Activated CD4-positive, alpha-beta T cell treated with anti-CD3 and anti-CD28 coated beads, Interleukin-2, amount 50 U/mL, for 4 hours (primary cell): ENCODE measurements at places on chromosomes 2 and 18.
A peak's percentile ranks its signal among the peaks of the same experiment; 100 is the strongest.

- DNase-seq: no peak
Observed at GRCh38 chr2:10620481-10620880, 69.3 kb downstream of the NOL10 start.

GRCh38 chr2:189527041-189527750 lies 53.4 kb downstream of the SLC40A1 start:
- no peak for DNase-seq

GRCh38 chr2:219661955-219662395 lies 34.5 kb downstream of the SLC4A3 start:
- no peak for DNase-seq

DNA sequence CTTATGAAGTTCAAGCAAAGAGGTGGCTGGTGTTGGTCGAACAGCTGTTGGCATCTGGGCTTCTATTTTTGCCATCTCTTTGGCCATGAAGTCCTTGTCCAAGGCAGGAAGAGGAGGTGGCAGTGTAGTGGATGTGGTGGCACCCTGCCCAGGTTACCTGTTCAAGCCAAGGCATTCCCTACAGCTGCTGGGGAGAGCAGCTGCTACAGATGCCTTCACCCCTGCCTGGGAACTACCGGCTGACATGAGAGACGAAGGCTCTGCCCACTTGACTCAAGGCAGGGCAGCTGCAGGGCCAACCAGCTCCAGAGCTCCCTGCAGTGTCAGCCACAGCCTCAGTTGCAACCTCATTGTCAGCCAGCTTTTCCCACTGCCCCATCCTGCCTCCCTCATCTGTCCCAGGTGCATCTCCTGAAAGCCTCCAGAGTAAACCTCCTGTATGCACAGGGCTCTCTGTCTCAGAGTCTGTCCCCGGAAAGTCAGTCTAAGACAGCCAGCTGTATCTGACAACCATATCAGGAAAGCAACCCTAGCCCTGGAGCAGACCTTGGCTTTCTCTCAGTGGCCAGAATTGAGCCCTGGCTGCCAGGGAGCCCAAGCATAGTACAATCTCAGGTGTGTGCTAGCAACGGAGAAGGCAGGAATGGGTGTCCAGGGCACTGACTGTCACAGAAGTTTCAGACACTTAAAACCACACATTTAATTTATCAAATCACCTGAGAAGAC lies 115.9 kb downstream of the RPIA start:
- DNase-seq: no peak

GRCh38 chr2:238305965-238306671 lies 14.2 kb upstream of the TRAF3IP1 start:
- DNase-seq: no peak

GRCh38 chr2:3316456-3317276 lies 61.0 kb downstream of the EIPR1 start:
- DNase-seq: no peak

DNA sequence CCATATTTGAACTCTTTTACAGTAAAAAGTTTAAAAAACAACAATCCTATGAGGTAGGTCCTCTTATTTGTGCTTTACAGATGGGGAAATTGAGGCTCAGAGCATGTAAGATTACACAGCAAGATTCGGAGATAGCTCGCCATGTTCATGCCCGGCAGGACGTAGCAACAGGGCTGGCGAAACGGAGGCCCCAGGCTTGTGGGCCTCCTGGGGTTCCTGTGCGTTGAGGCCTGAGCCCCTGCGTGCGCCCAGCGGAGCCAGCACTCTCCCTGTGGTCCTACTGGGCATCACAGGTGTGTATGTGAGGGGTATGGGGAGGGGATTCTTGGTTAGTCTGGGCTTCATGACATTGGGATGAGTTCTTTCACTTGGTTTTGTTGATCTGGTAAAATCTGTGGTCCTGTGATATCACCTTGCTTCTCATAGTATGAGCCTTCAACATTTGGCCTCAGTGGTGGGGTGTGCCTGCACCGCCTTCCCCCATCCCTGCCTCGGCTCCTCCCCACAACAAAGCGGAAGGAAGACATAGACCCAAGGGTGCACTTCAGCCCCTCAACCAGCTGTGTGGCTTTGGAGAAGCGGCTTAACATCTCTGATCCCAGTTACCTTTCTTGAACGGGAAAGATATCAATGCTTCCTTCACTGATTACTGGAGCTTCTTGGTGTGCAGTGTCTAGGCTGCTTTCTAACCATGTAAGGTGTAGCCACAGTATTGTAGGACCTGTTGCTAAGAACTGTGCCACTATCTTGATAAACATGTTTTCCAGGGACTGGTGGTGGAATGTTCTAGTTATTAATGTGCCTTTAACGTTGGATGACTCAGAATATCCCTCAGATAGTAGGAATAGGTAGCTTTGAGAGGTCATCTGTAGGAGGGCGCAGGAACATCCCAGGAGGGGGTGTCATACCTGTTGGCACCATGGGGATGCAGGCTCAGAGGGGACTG lies 37.2 kb downstream of the HPCAL1 start:
- DNase-seq: no peak

DNA sequence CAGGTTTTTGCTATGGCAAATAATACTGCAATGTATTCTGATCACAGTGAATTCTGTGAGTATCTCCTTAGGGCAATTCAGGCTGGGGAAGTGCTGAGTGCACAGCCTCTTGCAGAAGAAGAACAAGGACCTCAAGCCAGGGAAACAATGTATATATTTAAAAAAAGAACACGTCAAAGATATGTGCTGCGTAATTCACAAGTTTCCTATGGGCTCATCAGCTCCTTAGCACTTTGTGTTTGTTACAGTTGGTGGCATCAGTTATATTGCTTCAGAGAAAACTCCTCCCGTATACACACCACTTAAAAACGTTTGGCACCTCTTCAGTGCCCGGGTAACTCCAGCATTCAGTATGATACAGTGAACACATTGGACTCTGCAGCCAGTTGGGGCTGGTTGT lies 16.5 kb upstream of the MARCO start:
- DNase-seq: no peak

GRCh38 chr2:147495734-147496133 lies 349.1 kb upstream of the ACVR2A start:
- DNase-seq: no peak

GRCh38 chr2:160050147-160050546 lies 12.3 kb downstream of the PLA2R1 start:
- no peak for DNase-seq

DNA sequence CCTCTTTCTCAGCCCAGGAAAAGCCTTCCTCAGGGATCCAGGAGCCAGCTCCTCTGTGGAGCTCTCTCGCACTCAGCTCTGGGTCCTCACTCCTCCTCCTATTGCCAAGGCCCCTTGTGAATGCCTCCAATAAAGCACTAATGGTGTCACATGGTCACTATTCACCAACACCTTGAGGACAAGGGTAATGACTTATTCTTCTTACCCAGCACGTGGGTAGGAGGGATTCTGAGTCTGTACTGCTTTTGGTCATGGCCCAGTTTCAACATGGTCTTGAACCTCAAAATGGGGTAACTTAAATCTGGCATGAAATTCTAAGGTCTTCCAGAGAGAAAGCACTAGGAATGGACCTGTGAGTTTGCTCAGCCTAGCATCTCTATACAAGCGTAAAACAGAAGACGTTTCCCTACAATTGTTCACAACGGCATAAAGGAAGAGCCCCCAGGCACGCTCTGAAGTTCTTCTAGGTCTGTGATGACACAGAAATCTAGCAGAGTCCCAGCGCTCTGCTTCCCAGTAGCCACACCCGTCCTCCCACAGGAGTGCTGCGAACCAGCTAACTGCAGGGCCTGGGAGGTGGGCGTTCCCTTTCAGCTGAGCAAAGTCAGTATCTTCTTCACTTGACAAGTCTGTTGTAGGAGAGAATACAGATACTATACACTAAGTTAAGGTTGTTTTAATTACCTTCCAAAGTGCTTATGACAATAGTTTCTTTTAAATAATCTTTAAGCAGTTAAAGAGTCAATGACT lies 14.6 kb upstream of the KIDINS220 start:
- no peak for DNase-seq

GRCh38 chr2:129011466-129012061 lies 692.9 kb upstream of the HS6ST1 start:
- DNase-seq: no peak

- DNase-seq: no peak
Observed at GRCh38 chr2:223396993-223397392, 205.2 kb downstream of the SCG2 start.

- DNase-seq: no peak
Observed at GRCh38 chr2:239181074-239181902, 219.5 kb downstream of the HDAC4 start.

DNA sequence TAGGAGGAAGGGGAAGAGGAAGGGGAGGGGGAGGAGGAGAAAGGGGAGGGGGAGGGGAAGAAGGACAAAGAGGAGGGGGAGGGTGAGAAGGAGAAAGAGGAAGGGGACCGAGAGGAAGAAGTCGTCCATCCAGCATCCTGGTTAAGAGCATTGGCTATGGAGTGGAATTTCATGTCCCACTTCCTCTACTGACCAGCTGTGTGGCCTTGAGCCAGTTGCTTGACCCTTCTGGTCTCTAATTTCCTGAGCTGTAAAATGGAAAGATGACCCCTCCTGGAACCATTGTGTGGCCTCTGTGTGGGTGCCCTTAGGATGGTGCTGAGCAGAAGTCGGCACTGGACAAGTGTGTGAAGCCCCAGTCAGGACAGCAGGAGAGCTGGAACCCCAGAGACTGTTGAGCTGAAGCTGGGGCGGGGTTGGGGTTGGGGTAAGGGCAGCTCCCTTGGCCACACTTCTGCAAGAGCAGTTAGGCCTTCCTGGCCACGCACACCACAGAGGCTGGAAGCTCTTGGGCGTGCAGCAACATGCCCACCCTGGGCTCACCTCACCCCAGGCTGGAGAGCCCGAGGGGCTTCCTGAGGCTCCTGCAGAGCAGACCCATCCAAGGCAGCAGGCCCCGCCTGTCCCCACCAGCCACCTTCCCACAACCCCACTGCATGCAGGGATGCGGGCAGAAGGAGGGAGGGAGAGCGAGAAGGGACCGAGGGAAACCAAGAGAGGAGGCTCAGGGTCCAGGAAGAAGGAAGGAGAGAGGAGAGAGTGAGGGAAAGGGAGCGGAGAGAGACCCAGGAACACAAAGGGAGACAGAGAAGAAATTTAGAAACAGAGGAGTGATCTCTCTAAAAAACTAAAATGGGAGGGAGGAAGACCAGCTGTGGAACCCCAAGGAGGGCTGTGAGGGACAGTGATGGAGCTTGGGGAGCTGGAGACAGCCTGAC lies 16.2 kb downstream of the ADRA2B start:
- DNase-seq: no peak

GRCh38 chr2:202187570-202187969 lies 50.8 kb downstream of the SUMO1 start:
- DNase-seq: no peak

GRCh38 chr2:57278451-57278850 lies 768.2 kb upstream of the VRK2 start:
- no peak for DNase-seq

- peak; percentile 65 for DNase-seq
Observed at GRCh38 chr2:172437419-172438341, 10.3 kb downstream of the ITGA6 start.

- no peak for DNase-seq
Observed at GRCh38 chr2:240298117-240298790, 137.2 kb upstream of the GPC1 start.

- DNase-seq: peak; percentile 20
Observed at GRCh38 chr2:43059183-43059897, 167.1 kb downstream of the ZFP36L2 start.

GRCh38 chr2:80141007-80141726 lies 163.4 kb downstream of the LRRTM1 start:
- no peak for DNase-seq

DNA sequence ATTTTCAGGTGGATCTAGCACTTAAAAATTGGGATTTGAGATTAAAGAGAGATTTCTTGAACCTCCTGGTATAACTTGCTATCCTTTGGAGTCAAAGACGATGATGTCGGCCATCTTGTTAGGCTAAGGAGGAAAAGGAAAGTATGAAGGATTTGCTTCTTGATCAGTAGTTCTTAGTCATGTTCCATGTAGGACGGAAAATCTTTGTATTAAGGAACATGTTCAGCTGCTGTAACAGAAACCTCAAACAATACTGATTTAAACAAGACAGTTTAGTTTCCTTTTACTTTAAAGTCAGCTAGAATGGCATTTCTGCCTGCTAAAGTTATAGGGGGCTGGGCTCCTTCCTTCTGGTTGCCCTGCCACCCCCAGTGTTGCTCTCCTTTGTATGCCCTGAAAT lies 56.4 kb upstream of the MGAT5 start:
- no peak for DNase-seq

DNA sequence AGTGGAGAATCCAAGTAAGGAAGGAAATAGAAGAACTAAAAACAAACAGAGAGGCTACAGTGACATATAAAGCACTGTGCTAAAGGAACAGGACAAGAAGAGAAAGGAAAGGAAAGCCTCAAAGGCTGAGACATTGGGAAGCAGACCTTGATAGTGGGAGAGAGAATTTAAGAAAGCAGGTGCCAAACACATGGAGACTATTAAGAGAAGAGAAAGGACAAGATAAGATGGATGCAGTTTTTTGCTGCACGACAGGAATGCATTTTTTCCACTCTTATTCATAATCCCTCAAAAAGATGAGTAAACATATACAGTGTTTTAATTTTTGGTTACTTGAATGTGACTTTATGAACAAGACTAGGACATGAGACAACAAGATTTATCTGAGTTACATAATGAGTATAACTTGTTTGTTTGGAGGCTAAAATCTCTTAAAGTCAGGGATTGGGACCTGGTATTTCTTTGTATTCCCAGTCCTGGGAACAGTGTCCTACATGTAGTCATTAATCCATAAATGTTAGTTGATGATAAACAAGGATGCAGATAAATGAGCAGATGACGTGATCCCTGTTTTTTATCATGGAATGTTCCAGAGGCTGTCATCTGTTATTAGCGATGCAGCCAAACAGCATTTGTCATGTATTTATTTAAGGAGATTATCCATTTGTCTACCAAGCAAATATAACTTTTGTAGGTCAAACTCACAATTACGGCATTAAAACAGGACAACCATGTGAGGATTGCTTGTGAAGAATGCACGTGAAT lies 141.7 kb downstream of the DNER start:
- no peak for DNase-seq

- peak; percentile 80 for DNase-seq
Observed at GRCh38 chr2:191555092-191555742, 122.7 kb upstream of the NABP1 start.

DNA sequence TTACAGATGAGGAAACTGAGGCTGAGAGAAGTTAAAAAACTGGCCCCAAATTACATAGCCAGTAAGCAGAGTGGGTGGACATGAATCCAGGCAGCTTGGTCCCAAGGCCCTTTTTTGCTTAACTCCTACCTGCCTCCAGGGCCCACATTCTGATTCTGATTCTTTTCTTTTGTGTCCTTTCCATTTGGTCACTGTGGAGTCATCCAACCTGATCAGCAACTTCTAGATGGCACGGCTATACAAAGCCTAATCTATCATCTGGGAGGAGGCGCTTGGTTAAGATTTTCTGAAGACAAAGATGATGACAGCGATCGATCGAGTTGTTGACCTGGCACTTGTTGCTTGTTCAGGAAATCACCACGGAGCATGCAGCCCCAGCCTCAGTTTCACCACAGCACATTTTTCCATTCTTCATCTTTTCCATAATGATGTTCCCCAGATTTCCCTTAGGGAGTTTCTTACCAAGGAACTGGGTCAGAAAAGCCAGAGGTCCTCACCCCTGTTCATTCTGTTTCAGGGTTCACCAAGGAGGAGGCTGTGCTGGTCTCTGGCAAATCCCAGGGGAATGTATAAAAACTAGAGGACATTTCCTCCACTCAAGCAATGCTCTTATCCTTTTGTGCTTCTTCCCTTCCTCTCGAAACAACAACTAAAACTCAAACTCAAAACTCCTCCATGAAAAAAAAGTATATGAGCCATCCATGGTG lies 6.9 kb upstream of the IGFBP2 start:
- no peak for DNase-seq
